ENCODE measurements at places on chromosomes 16 and 17.

DNA sequence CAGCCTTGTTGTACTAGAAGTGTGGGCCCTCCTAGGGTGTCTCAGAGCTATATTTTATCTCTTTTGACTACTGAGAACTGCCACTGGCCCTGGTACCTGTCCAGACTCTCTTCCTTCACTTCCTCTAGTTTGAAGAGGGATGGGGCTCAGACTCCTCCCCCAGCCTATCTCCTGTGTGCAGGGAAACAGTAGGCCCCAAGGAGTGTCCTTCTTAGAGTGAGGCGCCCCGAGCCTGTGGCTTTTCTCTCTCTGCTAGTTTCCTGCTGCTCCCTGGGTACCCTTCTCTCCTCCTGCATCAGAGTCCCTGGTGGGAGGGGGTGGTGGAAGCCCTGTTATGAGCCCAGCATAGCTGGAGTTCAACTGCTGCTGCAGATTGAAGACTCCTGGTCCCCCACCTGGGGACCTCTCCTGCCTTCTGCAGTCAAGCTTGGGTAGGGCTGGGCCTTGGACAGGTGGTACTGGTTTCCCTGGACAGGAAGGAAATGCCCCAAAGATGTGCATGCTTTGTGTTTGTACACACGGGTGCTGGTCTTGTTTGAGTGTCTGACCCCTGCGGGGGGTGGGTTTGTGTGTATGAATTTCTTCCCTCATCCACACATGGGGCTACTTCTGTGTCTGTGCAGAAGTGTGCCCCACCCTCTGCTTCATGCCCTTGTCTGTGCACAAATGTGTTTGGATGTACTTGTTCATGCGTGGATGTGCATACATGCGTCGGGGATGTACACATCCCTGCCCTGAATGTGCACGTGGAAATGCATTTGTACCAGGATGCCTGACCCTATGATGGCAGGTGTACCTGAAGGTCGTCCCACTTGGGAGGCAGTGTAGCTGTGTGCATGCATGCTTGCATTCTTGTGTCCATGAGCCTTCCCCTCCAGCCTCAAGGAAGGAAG is 6.9 kb downstream of the RARA start:
- no peak for DNase-seq

GRCh38 chr16:28193530-28194423 is 18.0 kb downstream of the XPO6 start:
- DNase-seq = peak; percentile 78

GRCh38 chr16:78494674-78495073 is 395.2 kb downstream of the WWOX start:
- no peak for DNase-seq

GRCh38 chr17:28105501-28105900 is 63.0 kb downstream of the NLK start:
- no peak for DNase-seq

DNA sequence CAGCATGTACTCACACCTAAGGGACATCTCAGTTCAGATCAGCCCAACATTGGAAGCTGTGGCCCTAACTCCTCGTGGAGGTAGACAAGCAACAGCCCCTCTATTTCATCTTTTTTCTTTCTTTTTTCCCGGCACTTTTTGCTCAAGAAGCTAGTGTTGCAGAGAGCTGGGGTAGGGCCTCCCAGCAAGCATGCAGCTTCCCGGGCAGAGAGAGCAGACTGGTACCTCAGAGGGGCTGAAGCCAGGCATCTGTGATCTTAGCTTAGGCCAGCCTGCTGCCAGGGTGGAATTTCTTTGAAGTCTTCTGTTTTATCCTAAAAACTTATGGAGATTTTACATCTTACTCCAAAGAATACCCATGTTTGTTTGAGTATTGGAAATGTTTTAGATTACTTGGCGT is 195.4 kb downstream of the C16orf95 start:
- DNase-seq = no peak

DNA sequence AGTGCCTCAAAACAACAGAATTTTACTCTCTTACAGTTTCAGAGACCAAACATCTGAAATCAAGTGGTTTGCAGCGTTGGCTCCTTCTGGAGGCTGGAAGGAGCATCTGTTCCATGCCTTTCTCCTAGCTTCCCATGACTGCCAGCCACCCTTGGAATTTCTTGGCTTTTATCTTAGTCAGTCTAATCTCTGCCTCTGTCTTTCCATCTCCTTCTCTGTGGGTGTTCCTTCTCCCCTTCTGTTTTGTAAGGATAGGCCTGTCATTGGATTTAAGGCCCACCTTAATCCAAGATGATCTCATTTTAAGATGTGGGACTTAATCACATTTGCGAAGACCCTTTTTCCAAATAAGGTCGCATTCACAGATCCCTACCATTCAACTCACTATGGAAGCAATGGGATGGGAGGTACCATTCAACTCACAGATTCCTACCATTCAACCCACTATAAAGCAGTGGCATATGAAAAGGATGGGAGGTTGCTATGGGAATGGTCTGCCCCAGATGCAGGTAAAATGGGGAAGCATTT is 321.8 kb downstream of the WWOX start:
- no peak for DNase-seq

DNA sequence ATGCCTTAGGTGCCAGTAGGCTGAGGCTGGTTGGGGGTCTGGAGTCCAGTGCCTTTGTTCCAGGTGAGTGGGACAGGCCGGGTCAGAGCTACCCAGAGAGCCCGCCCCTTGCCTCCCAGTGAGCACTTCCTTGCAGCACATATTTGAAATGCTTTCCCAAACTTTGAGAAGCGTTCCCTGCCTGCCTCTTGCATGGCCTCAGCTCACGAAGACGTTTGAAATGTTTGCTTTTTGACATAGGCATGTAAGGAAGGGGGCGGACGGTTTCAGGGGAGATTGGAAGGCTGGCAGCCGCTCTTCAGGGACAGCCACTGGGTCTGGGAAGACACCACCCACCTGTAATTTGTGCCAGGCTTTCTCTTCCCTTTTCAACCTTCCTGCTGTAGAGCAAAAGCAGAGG is 5.1 kb upstream of the FOXL1 start:
- no peak for DNase-seq

GRCh38 chr16:29962344-29962994 is 590 bp downstream of the TMEM219 start:
- DNase-seq = no peak

DNA sequence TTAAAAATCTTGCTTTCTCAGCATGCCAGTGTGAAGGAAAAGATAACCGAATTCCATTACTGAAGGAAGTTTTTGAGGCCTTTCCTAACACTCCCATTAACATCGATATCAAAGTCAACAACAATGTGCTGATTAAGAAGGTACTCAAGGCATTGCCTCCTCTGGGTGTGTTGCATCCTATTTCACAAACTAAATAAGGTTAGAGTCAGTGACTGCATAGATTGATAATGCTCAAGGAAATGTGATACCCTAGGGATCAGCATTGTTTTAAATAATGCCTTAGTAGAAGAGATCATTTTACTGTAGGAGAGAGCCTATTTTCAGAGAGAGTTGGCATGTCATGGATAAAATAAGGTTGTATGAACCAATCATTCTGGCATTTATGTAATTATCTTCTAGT is 36.8 kb downstream of the GDPD1 start:
- no peak for DNase-seq

GRCh38 chr16:68434624-68435210 is 13.6 kb downstream of the SMPD3 start:
- DNase-seq = no peak

GRCh38 chr17:81867170-81867990 is 3.8 kb downstream of the ARHGDIA start:
- no peak for DNase-seq

DNA sequence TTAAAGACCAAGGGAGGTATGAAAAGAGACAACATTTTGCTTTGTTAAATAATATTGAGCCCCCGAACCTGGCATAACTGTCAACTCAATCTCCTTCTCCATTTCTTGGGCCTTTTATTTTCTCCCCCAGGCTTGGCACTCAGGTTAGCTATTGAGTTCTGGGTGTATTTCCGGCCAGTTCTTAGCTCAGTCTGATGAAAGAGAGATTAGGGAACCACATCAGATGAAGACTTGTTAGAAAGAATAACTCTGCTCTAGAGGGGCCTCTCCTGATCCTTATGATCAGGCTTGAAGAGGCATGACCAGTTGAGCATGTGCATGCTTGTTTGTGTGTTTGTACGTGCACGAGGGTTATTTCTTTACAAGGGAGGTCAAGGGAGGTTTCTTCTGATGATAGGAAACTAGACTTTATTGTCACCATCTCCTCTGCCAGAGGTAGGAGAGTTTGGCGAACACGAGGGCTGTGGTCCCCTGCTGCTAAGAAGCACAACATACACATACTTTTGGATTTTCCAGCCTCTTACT is 29.2 kb upstream of the HS3ST2 start:
- DNase-seq = no peak

DNA sequence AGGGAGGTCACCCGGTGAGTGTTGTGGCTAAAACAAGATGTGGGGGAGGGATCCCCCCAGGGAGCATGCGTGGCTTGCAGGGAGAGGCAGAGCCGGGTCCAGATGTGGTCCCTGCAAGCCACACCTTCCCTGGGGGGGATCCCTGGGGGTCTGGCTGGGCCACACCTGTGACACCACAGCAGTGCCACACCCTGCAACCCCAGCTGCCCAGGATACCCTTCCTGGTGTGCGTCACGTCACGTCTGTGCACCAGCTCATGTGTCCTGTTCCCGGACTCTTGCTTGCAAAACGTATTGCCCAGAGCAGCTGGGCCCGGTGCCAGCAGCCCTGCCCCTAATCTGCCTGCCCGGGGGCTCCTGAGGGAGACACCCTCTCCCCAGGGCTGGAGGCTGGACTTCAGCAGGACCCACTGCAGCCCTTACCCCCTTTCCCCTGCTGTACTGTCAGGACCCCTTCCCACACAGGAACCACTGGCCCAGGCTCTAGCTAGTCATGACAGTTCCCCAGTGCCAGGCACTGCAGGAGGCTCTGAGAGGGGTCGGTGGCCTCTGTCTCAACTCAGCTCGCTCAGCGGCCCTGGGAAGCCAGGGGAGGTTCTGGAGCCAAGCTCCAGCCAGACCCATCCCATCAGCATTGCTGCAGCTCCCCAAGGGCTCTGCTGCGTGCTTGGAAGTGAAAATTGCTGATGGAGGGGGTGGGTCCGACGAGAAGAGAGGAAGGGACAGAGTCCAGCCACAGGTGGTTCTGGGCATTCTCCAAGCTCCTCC is 25.8 kb upstream of the ACSF3 start:
- DNase-seq = no peak

DNA sequence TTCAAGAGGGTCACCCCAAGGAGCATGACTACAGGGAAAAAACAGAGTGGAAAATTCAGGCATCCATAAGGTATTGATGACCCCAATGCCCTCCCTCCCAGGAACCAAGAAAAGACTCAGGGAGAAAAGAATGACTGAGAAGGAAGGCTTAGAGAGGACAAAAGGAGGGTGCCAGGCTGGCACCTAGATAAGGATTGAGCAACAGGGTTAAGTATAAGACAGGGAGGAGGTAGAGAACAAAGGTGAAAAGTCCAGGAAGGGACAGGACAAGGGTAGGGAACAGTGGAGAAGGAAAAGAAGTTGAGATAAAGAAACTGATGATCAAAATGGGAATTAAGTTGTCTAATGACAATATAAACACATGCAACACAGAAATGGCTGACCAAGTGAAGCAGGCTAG is 2.5 kb downstream of the SLC35B1 start:
- DNase-seq = no peak

DNA sequence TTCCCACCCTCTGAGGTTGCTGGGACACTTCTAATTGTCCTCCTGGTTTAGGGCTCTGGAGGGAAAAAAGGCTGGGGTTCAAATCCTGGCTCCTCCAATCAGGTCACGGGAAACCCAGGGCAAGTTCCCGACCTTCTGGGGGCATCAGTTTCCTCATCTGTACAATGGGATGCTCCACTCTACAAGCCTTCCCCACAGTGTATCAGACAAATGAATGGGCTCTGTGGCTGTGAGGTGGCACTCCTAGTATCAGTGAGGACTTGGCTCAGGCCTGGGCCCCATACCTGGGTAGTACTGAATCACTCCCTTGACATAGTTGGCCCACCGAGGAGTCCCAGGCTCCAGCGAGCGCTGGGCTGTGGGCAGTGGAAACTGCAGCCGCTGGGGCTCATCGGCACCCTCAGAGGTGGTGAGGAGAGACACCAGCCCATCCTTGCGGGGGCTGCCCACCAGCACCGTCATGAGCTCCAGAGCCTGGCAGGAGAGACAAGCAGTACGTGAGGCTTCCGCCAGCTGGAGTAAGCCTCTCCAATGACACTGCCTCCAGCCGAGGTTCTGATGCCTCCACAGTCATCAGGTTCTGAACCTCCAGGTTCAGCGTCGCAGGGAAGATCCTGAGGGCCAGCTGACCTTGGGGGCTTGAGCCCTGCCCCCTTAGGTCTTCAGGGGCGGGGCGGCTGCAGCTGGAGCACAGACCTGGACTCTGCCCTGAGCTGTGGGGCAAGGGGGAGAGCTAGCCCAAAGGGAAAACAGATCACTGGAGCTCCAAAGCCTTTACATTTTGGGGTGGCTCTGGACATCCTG is 1.2 kb downstream of the GALK1 start:
- no peak for DNase-seq

GRCh38 chr16:12496186-12496585 is 307.5 kb downstream of the CPPED1 start:
- DNase-seq = no peak

- DNase-seq = no peak
Measured at GRCh38 chr17:16936536-16937310, 35.2 kb downstream of the TNFRSF13B start.

- DNase-seq = no peak
Measured at GRCh38 chr17:17837966-17838962, 1.5 kb upstream of the SREBF1 start.

DNA sequence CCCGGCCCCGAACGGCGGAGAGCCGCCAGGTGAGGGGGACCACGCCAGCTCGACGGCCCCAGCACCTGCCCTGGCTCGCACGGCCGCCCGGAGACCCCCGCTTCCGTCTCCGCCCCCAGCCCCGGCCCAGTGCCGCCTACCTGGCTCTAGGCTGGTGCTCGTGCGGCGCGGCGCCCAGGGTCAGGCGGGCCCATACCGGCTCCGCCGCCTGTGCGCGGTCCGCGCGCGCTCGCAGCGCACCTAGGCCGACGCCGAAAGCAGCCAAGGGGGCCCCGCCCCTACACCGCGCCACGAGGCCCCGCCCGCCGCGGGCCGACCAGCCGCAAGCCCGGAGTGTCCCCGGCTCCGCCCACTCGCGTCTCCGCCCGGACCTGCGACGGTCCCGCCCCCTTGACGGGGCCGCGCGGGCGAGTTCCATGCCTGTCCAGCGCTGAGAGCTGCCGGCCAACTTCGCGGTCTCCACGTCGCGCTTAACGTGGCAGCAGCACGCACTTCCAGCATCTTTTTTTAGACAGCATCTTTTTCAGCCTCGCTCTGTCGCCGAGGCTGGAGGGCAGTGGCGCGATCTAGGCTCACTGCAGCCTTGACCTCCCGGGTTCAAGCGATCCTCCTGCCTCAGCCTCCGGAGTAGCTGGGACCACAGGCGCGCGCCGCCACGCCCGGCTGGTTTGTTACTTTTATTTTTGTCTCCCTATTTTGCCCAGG is at the start of gene SLC25A39:
SLC25A39 (minus strand) TSS at position 253 of the 705 bp plus-strand sequence. CDS start 1,261 bp downstream, outside the sequence.
- DNase-seq = peak; percentile 83

DNA sequence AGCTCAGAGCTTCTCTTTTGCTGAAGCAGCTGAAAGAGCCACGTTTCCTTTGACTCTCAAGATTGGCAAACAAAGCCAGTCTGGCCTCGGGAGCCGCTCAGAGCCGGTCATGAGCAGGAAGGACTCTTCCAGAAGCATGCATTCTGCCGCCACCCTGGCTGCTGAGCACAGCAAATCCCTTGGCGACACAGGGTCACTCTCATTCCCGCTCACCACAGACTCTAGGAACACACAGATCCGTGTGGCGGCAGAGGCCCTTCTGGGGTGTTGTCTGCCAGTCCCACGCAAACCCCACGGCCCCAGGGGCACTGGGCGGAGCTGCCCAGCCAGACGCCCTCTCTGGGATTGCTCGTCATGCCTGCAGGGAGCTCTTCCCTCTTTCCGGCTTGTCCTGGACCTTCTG is 157.0 kb downstream of the C16orf95 start:
- DNase-seq = no peak

- no peak for DNase-seq
Measured at GRCh38 chr17:4375039-4375748, 8.7 kb upstream of the UBE2G1 start.

All from fibroblast of the conjunctiva (primary cell).